ENCODE measurements at places on chromosomes 4 and X. TPM values are rescaled to one million over a fixed set of nuclear protein-coding genes. Genes with fewer than 3 reads are reported as not detected.

Gene P2RY10
- not detected for total RNA-seq

Gene ATP2B3
- total RNA-seq, result 7.2 TPM

Gene PAGE1
- total RNA-seq, result not detected

Gene GASK1B
- total RNA-seq, result 10.3 TPM
